ENCODE measurements at places on chromosomes 1 and 21.

GRCh38 chr1:34477632-34478141 lies 277.2 kb upstream of the GJB5 start:
- DNase-seq, result no peak

DNA sequence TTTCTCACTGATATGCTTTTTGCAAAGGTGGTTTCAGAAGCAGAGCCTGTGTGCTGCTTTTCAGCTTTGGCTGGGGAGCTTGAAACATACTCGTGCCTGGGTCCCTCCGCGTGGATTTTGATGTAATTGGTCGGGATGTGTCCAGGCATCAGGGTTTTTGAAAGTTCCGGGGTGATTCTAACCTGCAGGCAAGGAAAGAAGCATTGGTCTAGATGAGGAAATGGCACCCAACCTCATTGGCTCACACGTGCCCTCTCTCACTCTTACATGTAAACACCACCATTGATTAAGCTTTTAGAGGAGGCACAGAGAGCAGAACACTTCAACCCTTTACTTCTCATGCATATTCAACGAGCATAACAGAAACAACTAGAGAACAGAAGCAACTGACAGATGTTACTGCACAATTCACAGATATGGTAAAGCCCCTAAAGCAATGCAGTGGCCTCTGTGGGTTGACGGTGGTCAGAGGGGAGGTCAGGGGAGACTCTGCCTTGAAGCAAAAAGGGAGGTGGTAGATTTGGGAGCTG lies 112.1 kb downstream of the TLR5 start:
- no peak for DNase-seq

- DNase-seq, result no peak
These were observed 30.6 kb upstream of the C1orf185 start for GRCh38 chr1:51071291-51072042.

DNA sequence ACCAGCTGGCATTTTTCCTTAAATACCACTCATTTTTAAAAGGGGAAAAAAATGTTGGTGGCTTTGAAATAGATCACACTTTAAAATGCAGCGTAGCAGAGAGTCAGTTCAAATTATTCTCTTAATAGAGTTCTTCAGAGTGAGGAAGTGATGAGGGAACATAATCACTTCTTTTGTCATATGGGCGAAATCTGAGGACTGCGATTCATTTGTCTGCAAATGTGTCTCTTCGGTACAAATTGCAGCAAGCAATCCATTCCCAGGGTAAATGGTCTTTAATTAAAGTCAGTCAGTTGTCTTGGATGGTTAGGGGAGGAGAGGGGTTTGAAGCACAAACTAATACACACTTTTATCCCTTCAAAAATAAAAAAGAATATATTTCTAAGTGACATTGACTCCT lies 86.0 kb upstream of the SELENON start:
- no peak for DNase-seq

DNA sequence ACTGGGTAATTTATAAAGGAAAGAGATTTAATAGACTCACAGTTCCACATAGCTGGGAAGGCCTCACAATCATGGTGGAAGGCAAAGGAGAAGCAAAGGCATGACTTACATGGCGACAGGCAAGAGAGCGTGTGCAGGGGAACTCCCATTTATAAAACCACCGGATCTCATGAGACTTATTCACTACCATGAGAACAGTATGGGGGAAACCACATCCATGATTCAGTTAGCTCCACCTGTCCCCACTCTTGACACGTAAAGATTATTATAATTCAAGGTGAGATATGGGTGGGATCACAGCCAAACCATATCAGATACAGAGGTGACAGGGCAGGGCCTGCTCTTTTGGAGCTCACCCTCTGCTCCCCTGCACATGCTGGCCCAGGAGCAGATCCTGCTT lies 31.4 kb upstream of the TMEM61 start:
- no peak for DNase-seq

- peak; percentile 52 for DNase-seq
These were observed 33.3 kb upstream of the CFAP298 start for GRCh38 chr21:32645261-32646182.

GRCh38 chr1:69985901-69986439 lies 219.4 kb downstream of the LRRC40 start:
- no peak for DNase-seq

DNA sequence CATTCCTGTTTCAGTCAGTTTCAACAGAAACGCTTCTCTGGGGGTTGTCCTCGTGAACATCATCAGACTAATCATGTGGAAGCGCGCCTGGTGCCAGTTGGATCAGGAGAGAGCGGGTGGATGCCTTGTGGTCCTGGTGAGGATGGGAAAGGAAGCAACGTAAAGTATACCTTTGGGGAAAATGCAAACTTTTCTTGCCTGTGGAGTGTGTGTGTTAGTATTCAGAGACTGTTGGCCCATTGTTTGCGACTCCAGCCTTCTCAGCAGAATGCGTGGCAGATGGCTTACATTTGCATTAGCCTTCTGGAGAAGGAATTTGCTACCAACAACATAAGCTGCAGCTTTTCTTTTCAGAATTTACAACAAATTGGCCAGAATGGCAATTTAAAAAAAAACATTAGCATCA lies 173.9 kb downstream of the RWDD3 start:
- no peak for DNase-seq

GRCh38 chr1:185680453-185680852 lies 53.7 kb upstream of the HMCN1 start:
- no peak for DNase-seq

DNA sequence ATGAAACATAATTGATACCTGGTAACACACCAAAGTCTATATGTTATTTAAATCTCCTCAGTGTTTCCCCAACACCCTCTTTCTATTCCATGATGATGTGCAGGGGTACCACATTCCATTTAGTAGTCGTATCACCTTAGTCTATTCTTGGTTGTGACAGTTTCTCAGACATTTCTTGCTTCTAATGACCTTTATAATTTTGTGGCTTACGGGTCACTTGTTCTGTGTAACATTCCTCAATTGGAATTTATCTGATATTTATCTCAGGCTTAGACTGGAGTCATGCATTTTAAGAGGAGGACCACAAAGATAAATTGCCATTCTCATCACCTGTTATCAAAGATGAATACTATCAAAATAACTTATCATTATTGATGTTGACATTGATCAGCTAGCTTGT lies 679.6 kb downstream of the USP25 start:
- no peak for DNase-seq

DNA sequence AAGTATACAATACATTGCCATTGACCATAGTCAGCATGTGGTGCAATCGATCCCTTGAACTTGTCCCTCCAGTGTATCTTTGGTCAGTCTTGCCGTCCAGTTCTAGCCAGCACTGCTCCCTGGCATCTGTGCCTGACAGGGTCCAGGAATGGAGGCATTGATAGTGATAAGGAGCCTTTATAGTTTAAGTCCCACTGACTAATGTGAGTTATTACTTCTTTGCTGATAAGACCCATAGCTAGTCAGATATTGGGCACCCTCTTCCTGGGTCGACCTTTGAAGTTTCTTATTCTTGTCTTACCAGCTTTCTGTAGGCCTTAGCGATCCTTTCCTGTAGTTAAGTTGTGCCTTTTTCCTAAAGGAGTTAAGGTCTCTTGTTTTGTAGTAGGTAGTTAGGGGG lies 13.0 kb downstream of the UCK2 start:
- DNase-seq, result no peak

All from NCI-H510A treated with DMSO at 0.1 percent for 48 hours (cell line).